ENCODE measurements at places on chromosomes 6 and 20. TPM values are rescaled to one million over a fixed set of nuclear protein-coding genes. Genes with fewer than 3 reads are reported as not detected.

The ETV7 gene
- not detected for total RNA-seq

The NKAIN4 gene
- 5.0 TPM for total RNA-seq

The PTPN1 gene
- 28.2 TPM for total RNA-seq

The TINAG gene
- total RNA-seq: 114 TPM

The KHDC1L gene
- total RNA-seq: not detected

The PDE7B gene
- 0.14 TPM for total RNA-seq

The TFAP2A gene
- 4.2 TPM for total RNA-seq

The SLC22A16 gene
- not detected for total RNA-seq

The GUCA1A gene
- not detected for total RNA-seq

The PROKR2 gene
- not detected for total RNA-seq

The ZNF334 gene
- 0.24 TPM for total RNA-seq

The CLVS2 gene
- not detected for total RNA-seq

The ZNF133 gene
- total RNA-seq: 15.7 TPM

The SEMG2 gene
- not detected for total RNA-seq

The TBXT gene
- total RNA-seq: not detected

The HSPA12B gene
- total RNA-seq: not detected

The CDYL gene
- 74.2 TPM for total RNA-seq

The SMLR1 gene
- 1.1 TPM for total RNA-seq

The CLPSL2 gene
- not detected for total RNA-seq

The TRDN gene
- total RNA-seq: not detected

The THBD gene
- total RNA-seq: 15.7 TPM

The GPR63 gene
- 0.46 TPM for total RNA-seq

The NOX3 gene
- not detected for total RNA-seq

The FERMT1 gene
- total RNA-seq: 7.7 TPM

Data from Caki2 (cell line).